ENCODE measurements at places on chromosomes 7 and 10.
A peak's percentile ranks its signal among the peaks of the same experiment; 100 is the strongest.

- DNase-seq: no peak
Observed at GRCh38 chr10:112915590-112916572, 34.2 kb upstream of the TCF7L2 start.

DNA sequence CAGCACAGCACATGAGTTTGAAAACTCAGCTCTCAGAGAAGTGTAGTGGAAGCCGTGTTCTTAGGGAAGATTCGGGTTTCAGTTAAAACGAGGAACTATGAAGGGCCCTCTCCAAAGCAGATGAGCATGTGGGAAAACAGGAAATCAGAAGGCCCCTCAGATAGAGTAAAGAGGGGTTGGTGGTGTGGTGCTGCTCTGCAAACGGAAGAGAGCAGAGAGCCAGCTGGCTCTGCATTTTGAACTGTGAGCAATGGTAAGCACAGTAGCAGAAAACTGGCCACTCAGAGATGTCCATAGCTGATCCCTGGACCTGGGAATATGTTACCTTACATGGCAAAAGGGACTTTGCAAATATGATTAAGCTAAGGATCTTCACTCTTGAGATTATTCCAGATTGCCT is 27.9 kb upstream of the CUL1 start:
- DNase-seq: no peak

DNA sequence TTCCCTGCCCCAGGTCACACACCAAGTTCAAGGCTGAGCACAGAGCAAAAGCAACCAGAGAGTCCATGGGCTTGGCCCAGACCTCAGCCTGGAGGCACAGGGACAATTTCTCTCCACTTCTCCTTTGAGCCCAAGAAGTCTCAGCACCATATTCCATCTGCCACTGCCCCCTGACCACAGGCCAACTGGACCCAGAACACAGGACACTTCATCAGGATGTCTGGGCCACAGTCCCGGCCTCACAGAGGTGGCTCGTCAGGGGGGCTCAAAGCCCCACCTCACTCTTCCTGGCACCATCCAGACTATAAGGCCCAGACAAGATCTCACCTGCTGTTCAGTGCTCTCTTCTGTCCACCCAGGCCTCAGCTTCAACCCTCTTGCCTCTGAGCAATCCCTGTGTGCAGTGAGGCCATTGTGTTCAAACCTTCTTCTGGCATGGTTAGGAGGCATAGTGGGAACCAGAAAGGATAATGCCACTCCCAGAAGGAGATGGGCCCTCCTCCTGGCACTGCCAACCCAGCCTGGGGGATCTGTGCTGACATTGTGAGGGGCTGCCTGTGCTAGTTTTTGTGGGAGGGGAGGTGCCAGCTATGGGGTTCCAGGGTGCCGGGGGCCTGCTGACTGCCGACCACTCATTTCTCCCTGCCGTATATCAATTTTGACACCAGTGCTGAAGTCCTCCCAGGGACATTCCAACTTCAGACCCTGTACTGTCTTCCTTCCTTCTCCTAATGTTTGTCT is 49.7 kb upstream of the ANTXRL start:
- no peak for DNase-seq

GRCh38 chr7:150876817-150877526 is 24.7 kb downstream of the AOC1 start:
- peak; percentile 36 for DNase-seq

- DNase-seq: no peak
Observed at GRCh38 chr10:929960-930624, 1.4 kb downstream of the LARP4B start.

DNA sequence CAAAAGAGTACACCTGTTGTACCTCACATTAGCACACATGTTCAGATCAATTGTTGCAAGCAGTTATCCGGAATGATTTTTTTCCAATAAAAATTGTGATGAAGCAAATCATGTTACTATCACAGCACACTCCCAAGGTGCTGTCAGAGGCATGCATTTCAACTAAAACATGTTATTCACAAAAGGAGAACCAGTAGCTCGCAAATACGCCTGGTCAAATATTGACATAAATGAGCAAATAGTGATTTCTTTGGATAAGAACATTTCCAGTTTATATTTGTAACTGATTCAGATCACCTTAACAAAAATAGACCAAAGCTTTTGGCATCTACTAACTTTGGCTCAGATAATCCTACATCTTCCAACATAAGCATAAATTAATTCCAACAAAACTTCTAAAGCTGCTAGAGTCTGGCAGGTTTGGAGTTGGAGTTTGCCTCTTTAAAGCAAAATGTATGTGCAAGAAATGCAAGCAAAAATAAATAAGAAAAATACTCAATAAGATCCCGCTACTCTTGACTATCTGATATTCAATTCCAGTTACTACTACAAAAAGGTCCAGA is 208.0 kb downstream of the SFMBT2 start:
- no peak for DNase-seq

DNA sequence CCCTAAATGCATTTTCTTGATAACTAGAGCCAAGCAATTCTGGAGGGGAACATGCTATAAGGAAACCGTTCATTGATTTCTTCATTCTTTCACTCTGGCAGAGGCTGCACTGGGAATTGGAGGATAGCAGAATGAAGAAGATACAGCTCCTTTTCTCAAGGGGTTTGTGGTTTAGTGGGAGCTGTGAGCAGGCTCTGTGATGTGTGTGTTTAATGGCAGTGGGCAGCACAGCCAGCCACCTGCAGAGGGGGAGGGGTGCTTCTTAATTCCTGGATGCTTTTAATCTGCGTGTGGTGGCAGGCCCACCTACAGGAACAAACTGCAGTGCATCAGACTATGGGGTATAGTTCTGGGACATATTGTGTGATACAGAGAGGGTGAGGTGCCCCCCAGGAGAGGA is 31.9 kb downstream of the RPS24 start:
- no peak for DNase-seq

DNA sequence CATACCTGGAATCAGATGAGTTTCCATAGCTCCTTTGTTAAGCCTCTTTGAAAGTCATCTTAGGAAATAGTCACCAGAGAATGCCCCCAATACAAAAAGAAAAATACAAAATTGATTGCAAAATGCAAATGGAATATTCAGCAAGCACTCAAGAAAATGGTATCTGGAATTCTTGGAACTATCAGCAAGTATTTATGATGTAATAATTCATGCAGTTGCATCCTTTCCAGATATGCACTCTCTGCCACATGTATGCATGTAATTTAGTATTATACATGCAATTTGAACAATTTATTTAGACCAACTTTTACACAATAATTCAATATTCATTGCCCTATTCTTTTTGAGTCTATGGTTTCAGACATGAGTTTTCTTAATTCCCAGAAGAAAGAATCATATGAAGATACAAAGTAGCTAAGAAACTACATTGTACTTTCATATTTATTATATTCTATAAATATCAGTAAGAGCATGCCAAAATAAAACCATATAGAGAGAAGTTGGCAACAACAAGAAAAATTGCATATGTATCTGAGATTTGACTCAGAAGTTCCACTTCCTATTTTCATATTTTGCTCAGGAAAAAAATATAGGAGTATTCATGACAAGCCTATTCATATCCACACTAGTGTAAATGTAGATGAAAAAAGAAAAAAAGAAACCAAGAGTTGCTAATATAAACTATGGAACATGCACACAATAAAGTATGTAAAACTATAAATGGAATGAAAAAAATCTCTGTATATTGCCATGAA is 338.5 kb downstream of the SEMA3D start:
- no peak for DNase-seq

DNA sequence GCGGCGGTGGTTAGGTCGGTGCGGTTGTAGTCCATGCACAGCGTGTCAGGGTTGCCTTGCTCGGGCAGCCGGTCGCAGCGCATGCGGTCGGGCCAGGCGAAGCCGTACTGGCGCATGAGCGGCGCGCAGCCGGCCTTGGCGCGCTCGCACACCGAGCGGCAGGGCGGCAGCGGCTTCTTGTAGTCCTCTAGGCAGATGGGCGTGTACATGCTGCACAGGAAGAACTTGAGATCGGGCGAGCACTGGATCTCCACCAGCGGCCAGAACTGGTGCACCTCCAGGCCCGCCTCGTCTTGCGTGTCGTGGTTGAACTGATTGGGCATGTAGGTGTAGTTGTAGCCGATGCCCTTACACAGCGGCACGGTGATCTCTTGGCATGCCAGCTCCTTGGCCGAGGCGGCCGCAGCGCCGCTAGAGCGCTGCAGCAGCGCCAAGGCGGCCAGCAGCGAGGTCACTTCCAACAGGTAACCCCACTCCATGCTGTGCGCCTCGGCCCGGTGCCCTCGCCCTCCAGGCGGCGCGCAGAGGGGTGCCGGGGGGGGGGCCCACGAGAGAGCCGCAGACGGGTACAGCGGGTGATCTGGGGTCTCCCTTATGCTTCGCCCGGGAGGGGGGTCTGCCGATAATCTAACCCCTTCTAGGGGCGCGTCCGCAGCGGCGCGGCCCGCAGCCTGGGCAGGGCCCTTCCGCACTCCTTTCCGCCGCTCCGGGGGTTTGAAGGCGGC is 983 bp downstream of the FZD8 start:
- DNase-seq: no peak

DNA sequence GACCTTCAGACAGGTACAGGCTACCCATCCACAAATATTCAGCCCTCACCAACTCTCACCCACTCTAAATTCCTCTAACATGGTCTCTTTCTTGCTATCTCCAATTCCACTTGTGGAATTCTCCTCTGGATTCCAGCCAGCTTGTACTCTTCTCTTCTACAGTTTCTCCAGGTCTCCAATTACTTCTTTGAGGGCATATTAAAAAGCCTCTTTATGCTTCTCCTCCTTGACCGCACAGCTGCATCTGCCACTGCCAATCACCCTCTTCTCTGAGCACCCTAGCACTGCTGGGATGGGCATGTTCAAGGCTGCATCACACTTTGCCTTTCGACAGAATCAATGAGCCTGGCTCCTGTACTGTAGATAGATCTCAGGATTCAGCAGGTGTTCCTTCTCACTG is 101.5 kb upstream of the ANKRD1 start:
- DNase-seq: no peak

DNA sequence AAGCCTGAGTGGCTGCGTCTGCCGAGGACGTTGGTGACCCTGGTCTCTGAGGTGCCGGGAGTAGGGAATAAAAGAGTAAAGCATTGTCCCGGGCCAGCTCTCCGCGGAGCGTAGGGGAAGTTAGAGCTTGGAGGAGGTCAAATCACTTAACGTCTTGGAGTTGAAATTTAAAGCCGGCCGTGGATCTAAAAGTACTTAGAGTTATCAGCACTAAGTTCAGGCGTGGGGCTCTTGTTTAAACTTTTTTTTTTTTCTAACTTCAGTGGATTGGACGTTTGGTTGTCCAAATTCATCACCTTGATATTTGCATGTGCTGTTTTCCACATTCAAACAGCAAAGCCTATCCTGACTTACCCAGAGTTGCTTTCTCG is 700 bp downstream of the NIPSNAP2 start:
- DNase-seq: no peak

GRCh38 chr10:13475124-13475523 is 53.7 kb downstream of the BEND7 start:
- DNase-seq: no peak

DNA sequence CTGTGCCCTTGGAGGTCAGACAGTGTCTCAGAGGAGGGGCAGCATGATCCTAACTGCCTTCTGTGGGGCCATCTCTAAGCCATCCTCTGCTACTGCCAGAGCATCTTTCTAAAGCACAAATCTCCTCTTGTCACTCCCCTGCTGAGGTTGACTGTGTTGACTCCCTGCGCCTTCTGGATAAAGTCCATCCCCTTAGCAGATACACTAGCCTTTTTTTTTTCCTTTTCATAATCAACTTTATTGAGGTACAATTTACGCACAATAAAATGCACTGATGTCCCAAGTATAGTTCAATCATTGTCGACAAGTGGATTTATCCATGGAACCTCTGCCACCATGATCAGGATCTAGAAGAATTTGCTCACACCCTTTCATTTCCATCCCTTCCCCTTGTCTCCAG is 150.1 kb downstream of the SPAG6 start:
- DNase-seq: no peak

DNA sequence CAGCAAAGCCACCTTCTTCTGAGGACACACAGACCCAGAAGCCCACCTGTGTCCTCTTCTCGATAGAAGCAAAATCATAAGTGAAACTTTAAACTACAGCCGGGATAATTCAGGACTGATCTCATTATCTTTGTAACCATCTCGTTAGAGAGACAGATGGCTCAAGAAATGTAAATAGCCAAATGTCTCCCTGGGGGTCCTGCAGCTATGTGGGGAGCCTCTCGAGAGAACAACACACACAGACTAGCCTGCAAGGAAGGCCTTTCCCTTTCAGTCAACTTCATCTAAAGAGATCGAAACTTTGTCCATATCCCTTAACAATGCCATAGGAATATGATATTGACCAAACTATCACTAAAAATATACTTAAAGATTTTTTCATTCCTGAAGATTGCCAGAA is 93.5 kb downstream of the VWC2 start:
- DNase-seq: no peak

DNA sequence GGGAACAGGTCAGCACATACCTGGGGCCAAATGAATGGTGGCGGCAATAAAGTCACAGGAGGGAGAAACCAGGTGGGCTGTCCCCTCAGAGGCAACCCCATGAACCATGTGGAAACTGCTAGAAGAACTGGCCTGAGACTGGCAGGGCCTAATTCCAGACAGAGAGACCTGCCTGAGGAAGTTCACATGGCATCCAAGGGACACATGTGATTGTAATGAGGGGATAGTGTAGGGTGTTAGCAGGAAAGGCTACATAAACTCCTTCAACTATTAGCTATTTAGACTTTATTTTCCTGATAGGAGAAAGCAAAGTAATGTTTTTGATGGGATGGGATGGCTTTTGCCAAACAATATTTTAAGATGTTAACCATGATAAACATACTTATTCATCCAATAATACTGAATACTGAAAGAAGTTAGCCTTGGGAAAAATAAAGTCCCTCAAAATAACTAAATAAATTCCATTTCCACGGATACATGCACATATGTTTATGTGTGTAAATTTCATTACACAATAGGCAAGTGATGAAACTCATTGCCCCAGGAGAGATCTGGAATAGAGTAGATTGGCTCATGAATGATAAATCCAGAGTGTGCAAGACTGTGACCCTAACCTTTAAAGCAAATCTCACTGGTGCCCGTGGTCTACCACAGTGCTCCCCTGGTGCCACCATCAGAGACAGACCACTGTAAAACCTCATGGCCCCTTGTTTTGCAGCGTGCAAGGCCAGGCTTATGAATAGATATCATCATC is 137.0 kb downstream of the NRF1 start:
- no peak for DNase-seq

DNA sequence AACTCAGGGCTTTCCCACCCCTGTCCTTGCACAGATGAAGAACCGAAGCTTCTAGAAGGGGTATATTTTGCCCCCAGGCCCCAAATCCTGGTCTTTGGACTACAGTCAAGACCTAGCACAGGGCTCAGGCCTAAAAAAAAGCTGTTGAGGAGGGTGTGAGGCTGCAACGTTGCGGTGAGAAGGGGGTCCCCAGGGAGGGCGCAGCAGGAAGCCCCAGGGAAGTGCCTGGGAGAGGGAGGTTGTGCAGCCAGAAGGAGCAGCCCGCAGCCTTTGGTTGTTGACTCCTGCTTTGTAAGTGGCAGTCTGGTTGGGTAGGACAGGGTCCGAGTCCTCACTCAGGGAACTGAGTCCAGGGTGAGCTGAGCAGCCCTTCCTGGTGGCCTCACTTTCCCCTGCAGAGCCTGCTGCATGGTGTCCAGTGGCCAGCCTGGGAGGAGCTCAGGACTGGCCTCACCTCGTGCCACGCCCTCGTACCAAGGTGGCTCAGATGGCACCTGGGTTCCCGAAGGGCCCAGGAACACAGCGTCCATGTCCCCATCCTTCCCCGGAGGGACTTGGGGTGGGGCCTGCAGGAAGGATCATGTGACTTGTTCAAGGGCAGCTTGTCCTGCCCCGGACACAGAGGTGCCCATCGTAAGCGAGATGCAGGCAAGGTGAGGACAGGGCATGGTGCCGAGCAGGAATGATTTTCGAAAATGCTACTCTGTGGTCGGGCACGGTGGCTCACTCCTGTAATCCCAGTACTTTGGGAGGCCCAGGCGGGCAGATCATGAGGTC is 166.4 kb upstream of the TNRC18 start:
- DNase-seq: no peak

All from activated CD4-positive, alpha-beta T cell treated with anti-CD3 and anti-CD28 coated beads, Interleukin-2, amount 50 U/mL, for 4 hours (primary cell).